ENCODE measurements at places on chromosomes 5 and 9.

DNA sequence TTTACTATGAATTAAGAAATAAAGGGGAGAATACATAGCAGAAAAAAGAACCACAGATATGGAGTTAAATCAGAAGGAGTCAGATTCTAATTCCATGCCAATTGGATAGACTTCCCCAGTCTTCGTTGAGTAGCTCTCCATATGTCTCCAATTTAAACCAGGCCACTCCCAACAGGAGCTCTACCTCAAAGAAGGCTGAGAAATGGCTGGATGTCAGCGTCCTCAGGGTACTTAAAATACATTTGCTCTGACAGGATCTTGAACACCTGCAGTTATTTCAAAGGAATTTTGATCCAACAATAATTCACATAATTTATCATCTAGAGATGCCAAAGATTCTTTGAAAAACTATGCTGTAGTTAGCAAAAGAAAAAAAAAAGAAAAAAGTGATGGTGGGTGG is 133.9 kb upstream of the FBN2 start:
- no peak for DNase-seq

- DNase-seq = no peak
Observed at GRCh38 chr9:97188545-97188944, 118.9 kb upstream of the CCDC180 start.

- peak; percentile 33 for DNase-seq
Observed at GRCh38 chr5:39132792-39133191, 58.6 kb upstream of the RICTOR start.

DNA sequence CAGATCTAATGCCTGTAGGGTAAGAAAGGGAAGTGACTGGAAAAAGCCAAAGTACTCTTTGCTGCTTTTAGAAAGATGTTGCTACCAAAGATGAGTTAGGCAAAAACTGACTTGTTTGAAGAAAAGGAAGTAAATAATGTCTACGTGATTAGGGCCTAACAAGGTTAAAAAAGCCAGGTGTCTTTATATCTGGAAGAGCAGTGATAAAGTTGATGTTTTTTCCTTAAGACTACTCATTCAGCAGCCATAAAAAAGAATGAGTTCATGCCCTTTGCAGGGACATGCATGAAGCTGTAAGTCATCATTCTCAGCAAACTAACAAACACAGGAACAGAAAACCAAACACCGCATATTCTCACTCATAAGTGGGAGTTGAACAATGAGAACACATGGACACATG is 13.5 kb upstream of the AMACR start:
- DNase-seq = no peak

DNA sequence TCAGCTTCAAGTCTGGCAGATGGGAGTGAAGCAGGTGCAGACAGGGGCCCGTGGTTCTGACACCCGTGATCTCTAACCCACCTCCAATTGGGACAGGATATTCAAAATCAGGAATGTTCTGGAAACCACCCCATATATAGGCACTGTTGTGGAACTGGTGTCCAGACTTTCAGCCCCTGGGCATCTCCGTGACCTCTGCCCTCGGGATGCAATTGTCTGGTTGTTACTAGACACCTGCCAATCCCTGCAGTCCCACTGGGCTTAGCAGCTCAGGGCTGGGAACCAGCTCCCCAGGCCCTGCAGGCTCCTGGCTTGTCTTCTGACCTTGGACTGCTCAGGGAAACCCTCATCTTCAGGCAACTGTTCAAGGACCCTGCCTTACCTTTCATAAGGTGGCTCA is 38.8 kb downstream of the NTNG2 start:
- DNase-seq = no peak

GRCh38 chr5:84228266-84228665 is 156.4 kb downstream of the EDIL3 start:
- DNase-seq = no peak

DNA sequence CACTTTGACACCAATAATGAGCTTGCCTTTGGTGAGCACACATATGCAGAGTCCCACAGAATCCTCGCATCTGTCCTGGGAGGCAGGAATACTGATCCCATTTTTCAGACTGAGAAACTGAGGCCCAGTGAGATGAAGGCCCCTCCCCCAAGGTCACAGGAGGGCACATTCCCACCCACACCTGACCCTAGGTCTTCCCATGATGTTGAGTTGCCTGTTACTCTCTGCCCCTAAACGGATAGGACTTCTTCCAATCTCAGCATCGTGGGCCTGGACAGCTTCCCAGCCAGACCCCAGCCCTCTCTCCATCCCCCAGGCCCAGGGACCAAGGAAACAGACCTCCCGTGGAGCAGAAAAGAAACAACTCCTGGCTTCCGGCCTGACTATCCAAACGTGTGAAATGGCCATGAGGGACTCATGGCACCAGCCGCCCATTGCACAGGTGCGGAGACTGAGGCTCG is 877 bp downstream of the SH3GLB2 start:
- DNase-seq = peak; percentile 9

GRCh38 chr9:78860801-78861475 is 564.0 kb downstream of the PSAT1 start:
- no peak for DNase-seq

- DNase-seq = no peak
Observed at GRCh38 chr9:104850786-104851545, 77.0 kb downstream of the ABCA1 start.

DNA sequence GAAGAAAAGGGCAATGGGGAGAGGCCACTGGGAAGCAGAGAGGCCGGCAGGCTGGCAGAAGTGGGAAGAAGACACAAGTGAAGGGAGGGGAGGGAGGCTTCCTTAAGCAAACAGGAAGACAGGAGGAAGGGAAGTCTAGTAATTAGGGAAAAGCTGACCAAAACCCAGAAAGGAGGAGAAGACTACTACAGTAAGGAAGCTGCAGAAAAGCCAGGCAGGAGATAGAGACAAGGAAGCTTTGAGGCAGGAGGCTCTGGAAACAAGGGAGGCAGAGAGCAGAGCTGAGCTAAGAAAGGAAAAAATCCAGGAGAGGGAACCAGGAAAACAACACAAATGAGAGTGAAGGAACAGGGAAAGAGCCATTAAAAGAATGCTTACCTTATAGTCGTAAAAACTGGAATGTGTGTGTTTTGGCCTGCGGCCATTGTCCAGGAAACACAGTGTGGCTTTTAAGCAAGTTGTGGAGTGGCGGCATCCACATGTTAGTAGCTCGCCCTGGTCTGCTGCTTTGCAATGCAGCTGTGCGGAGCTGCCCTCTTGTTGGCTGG is 317.1 kb upstream of the CLINT1 start:
- DNase-seq = no peak

DNA sequence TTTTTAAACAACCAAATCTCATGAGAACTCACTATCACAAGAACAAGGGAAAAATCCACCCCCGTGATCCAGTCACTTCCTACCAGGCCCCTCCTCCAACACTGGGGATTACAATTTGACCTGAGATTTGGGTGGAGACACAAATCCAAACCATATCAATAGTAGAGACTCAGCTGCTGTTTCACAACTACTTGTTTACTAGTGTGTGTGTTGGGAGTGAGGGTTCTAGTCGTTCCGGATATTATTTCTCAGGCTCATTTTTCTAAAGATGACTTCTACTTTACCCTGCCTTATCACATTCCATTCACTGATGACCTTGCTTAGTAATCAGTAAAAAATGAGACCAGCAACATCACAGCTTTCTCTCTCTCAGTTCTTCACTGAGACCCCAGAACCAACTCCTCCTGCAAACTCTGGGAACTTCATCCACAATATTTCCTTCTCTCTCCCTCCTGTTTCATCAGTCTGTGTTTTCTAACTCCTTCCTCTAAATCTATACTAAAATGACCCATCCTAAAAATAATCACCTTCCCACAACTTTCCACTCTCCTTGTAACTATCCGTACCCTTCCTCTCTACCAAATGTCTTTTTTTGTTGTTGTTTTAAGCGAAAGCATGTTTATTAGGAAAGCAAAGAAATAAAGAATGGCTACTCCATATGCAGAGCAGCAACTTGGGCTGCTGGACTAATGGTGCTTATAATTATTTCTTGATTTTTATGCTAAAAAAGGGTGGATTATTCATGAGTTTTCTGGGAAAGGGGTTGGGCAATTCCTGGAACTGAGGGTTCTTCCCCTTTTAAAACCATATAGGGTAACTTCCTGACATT is 121.5 kb upstream of the SPRY4 start:
- peak; percentile 6 for DNase-seq

- DNase-seq = no peak
Observed at GRCh38 chr9:133631111-133631510, 5.1 kb upstream of the DBH start.

- DNase-seq = no peak
Observed at GRCh38 chr9:3436629-3437420, 89.0 kb downstream of the RFX3 start.

- DNase-seq = no peak
Observed at GRCh38 chr9:138051586-138052321, 174.2 kb downstream of the CACNA1B start.

DNA sequence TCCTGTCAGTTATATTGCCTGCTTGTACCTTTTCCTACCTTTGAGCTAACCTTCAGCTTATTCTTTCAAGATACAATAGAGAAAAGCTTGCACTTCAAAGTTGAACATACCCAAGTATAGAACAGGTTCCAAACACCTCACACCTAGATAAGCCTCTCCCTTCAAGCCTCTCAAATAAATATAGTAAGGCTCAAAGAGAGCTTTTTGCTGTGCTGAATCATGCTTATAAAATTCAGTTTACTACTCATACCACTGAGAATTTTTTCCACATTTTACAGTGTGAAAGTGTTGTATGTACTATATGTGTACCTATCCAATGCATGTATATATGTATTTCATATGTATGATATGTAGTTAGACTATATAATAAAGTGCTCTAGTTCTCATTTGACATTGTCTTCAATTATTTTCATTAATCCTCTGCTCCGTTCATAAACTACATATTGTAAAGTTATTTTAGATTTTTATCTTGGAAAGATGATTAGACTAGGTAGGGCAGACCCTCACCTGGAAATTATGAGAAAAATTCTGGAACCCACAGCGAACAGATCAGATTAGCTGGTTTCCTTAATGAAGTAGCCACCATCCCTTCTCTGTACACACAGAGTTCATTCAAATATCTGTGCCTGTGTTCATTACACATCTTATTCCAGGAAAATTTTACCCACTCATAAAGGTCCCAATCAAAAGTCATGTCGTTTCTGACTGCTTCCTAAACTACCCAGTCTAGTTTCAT is 149.2 kb upstream of the RGMB start:
- DNase-seq = no peak

DNA sequence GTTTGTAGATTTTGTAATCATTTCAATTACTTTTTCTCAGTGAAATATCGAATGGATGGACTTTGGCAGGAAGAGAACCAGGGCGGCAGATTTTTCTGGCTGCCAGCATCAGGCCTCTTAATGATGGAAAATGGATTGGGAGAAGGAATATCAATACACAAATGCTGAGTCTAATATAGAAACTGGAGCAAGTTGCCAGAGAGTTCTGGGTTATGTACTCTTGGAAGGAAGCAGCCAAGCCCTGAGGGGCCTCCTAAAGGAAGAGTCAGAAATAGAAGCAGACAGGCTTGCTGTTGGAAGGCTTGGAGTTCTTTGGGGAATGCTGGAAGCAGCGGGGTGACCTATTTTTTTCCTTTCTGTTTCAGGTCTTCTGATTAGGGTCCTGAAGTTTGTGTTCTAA is 428.6 kb downstream of the DMAC1 start:
- no peak for DNase-seq

- no peak for DNase-seq
Observed at GRCh38 chr5:165928971-165929370, 2362.5 kb upstream of the WWC1 start.

DNA sequence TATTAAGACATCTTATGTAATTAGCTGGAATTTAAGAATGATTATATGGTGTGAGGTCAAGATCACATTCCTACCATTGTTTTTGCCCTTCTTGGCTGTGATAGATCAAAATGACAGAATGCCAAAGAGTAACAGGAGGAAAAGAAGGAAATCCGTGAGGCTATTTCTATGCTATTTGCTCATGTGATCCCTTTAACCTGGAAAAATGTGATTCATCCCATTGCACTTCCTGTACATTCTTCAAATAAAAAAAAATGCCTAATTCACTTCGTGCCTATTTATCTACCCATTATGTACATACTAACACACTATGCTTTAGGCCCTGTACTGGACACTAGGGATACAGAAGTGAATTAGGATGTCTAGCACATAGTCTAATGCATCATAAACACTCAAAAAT is 154.1 kb upstream of the PAPPA start:
- peak; percentile 37 for DNase-seq

- DNase-seq = no peak
Observed at GRCh38 chr5:127092690-127093089, 19.4 kb upstream of the C5orf63 start.

- no peak for DNase-seq
Observed at GRCh38 chr5:6868575-6869215, 155.5 kb downstream of the TENT4A start.

GRCh38 chr9:125262294-125262991 is 817 bp downstream of the GAPVD1 start:
- no peak for DNase-seq

GRCh38 chr5:75043633-75044264 is 8.6 kb downstream of the GCNT4 start:
- DNase-seq = no peak

DNA sequence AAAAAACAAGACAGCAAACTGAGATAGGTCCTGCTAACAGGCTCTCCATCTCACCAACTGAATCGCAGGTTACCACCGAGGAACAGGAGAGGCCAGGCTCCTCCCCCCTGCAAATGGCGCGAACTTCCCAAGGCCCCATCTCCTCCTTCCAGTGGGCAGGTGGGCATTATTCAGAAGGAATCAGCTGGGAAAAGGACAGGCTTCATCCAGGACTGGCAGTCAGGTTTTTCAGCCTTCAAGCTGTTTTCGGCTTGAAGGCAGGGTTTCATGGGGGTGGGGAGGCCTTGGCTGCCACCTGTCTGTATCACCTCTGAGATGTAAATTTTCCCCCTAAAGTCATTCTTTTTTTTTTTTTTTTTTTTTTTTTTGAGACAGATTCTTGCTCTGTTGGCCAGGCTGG is 79.4 kb downstream of the SFXN1 start:
- DNase-seq = no peak

DNA sequence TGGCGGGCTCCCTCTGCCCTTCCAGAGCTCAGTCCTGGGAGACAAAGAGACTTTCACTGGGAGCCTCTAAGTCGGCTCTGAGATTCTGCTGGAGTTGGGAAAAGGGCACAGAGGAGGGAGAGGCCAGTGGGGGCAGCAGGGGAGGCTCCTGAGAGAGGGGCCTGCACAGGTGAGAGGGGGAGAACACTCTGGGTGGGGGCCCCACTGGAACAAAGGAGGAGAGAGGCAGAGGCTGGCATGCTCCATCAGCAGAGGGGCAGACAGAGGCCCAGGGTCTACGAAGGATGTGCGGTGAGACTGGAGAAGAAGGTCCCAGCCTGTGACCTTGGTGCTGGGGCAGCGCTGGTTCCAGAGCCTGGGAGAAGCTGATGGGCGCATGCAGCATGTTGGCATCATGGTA is 8.9 kb downstream of the TCF7 start:
- no peak for DNase-seq

Data from RCC 7860 (cell line).